ENCODE measurements at places on chromosomes 3 and 15.

GRCh38 chr15:25783607-25784540 lies 79.3 kb downstream of the ATP10A start:
- DNase-seq = no peak

GRCh38 chr3:18405141-18405540 lies 20.0 kb downstream of the SATB1 start:
- DNase-seq = no peak

GRCh38 chr3:5002174-5002870 lies 23.1 kb downstream of the BHLHE40 start:
- DNase-seq = no peak

DNA sequence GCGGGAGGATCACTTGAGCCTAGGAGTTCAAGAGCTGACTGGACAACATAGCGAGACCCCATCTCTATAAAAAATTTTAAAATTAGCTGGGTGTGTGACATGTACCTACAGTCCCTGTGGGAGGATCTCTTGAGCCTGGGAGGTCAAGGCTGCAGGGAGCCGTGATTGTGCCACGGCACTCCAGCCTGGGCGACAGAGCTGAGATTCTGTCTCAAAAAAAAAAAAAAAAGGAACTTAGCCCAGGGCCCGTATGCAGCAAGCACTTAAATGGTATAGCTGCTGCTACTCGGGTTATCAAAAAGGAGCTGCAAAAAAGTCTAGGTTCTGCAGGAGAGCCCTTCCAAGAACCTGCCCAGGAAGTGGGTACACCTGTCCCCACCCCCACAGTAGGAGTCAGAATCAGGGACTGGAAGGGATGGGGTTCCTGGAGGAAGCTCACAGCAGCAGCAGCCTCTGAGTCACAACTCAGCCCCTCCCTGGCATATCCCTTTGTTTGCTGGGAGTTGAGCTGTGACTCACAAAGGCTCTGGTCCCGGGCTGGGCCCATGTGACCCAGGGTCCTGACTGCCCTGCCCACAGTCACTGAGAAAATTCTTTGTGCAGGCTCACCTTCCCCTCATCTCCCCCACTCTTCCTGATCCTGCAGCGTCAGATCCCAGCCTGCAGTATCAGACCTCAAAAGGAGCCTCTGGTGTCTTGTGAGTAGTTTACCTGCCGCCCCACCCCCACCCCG lies at the start of gene SPATA12:
TSS of gene SPATA12 (plus strand) at position 576 of the 733 bp plus-strand sequence. CDS start 13,031 bp downstream, outside the sequence.
- DNase-seq = no peak

GRCh38 chr15:92848852-92849598 lies 51.1 kb upstream of the CHD2 start:
- DNase-seq = no peak

DNA sequence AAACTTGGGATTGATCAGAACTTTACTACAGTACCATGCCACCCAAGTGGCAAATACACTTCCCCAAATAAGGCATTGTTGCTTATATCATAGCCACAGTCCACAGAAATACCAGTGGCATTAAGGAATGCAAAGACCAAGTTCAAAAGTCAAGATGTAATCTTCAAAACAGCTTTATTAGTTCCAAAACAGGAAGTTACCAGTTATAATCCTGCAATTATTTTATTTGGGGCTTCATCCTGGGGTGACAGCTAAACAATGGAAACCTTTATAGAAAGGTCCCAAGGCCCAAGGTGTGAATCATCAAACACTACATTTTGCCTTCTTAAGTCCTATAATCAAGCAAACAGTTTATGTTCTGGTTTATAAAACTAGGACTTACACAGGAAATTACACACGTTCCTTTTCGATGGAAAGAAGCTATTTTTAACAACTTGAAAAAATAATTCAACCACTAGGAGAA lies 30.3 kb upstream of the RNF7 start:
- no peak for DNase-seq

DNA sequence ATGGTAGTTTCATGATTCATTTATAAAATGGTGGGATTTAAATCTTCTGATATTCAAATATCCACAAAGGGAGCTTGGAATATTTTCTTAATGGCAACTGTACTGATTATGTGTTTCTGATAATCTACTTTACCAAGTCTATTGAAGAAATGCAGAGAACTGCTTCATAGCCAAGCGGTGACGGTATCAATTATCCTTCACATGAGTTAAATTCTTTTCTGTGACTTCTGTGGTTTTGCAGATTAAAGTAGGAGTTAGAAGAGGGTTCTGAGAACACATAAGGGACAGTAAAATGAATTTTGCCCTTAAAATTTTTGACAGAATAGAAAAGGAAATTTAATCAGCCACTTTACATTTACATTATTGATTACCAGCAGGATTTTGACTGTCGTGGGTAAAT lies 563.2 kb downstream of the GBE1 start:
- DNase-seq = no peak

DNA sequence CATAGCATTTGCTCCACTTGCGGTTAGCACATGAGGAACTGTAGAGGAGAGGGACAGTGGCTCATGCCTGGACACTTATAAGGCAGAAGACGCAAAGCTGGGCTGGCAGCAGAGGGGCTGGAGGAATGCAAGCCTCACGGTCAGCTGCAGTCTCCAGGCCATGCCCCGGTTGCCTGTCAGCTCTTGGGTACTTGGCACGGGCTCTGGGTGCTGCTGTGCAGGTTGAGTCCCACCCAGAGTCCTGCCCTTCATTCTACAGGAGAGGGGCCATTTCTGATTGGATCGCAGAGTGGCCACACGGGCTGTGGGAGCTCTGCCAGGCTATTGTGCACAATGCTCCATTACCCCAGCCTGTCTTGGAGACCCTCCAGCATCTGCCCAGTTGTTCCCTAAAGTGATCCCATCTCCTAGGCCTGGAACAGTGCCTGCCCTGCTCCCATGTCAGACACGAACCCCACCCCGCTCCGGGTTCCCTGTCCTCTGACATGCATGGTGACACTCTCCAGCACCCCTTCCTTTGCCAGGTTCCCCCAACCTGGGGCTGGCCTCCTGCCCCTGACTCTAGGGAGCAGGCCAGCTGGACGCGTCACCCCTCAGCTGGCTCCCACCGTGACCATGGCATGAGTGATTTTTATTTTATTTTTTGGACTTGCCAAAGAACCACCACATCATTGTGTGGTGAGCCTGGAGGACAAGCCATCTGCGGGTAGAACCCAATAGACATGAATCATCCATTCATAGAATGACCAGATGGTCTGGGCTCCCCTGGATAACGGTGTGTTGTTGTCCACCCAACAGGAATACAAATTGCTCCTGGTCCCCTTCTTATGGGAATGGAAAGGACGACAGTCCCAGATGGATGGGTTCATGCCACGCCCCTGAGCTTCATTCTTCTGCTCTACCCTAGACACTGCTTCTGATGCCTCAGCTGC lies 51.0 kb upstream of the KLF13 start:
- DNase-seq = no peak
